Neural crest cell (in vitro differentiated cells): ENCODE measurements at places on chromosomes 1 and 21. TPM values are rescaled to one million over a fixed set of nuclear protein-coding genes. Genes with fewer than 3 reads are reported as not detected.

The RRP15 gene
- total RNA-seq = 34.9 and 35.2 TPM in 2 replicates

DNA sequence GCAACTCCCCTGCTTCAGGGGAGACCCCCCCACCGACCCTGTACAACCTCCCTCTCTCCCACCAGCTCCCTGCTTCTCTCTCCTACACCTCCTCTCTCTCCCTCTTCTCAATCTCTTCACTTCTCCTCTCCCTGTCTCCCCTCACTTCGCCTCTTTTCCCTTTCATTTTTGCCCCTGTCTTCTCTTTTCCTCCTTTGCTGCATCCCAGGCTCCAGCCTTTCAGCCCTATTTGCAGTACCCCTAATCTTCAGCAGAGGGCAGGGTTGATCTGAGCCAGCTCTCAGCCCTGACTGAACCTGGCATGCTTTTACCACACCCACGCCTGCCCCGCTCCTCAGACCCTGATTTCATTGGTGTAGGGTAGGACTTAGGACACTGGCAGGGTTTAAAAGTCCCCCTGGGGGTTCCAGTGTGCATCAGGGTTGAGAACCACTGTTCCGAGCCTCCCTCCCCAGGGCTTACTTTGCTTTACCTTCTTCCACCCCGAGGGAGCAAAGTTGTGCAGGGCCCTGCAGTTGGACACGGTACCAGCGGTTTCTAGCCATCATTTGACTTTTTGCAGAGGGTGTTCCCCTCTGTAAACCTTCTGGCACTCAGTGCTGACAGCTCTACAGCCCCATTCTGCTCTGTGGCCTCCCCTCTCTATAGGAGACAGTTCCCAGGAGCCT lies 67.3 kb upstream of the CNTN2 start:
- no peak overlapping the region for H3K27ac ChIP-seq
- H3K4me3 ChIP-seq = no peak overlapping the region
- no peaks in the 10 kb centered on the region for H3K36me3 ChIP-seq
- H3K27me3 ChIP-seq = peaks cover 14% of the 10 kb centered on the region
- no peaks in the 10 kb centered on the region for H3K4me1 ChIP-seq
- DNase-seq = peak; percentile 83

The FCGR3B gene
- total RNA-seq = not detected in 2 replicates

The SUCO gene
- 48.6 and 49.8 TPM in 2 replicates for total RNA-seq

DNA sequence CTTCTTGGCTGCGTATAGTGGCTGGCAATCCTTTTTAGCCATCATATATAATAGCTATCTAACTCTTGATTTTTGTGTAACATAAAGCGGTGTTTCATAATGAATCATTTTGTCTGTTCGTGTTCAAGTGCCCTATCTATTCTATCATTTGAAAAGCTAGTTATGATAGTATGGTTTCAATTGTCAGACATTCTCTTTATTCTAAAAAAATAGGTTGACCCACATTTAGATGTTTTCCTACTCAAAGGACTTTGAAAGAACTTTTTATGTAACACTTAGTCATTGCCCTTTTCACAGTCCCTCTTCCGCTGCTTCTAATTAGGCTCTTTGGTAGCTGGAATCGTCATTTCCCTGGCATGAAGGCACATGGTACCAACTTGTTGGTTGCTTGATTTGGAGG lies 272.2 kb upstream of the B3GALT2 start:
- H3K36me3 ChIP-seq = no peaks in the 10 kb centered on the region
- no peak overlapping the region for H3K4me3 ChIP-seq
- no peak for DNase-seq
- H3K4me1 ChIP-seq = peaks cover 16% of the 10 kb centered on the region

The RASSF5 gene
- 1.2 and 1.4 TPM in 2 replicates for total RNA-seq

GRCh38 chr1:180188091-180188506 lies 33.4 kb downstream of the QSOX1 start:
- H3K27me3 ChIP-seq = peaks cover 2% of the 10 kb centered on the region
- peak; percentile 69 for DNase-seq
- peaks cover 6% of the 10 kb centered on the region for H3K36me3 ChIP-seq
- H3K4me3 ChIP-seq = no peak overlapping the region
- peaks cover 12% of the 10 kb centered on the region for H3K4me1 ChIP-seq

The PTPRC gene
- not detected in 2 replicates for total RNA-seq

The BRINP2 gene
- 1.3 and 1.4 TPM in 2 replicates for total RNA-seq

DNA sequence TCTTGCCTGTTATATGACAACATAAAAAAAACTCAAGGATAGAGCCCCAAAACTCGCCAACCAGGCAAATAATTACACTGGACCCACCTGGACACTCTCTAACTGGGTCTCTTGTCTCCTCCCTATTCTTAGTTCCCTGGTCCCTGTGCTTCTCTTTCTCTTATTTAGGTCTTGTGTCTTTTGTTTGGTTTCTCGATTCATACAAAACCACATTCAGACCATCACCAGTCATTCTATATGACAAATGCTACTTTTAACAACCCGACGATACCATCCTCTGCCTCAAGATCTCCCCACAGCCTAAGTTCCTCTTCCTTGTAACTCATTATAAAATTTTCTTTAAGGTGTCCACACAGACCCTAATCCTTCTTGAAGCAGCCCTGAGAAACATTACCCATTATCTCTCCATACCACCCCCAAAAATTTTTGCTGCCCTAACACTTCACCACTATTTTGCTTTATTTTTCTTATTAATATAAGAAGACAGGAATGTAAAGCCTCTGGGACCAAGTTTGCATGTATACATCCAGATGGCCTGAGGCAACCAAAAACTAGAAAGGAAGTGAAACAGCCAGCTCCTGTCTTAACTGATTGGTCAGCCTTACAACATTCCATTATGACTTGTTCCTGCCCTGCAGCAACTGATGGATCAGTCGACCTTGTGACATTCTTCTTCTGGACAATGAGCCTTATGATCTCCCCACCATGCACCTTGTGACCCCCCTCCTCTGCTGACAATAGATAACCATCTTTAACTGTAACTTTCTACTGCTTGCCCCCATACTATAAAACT lies 638.2 kb downstream of the AMY1C start:
- H3K4me3 ChIP-seq = no peak overlapping the region
- no peak for DNase-seq
- no peaks in the 10 kb centered on the region for H3K36me3 ChIP-seq
- no peaks in the 10 kb centered on the region for H3K4me1 ChIP-seq

DNA sequence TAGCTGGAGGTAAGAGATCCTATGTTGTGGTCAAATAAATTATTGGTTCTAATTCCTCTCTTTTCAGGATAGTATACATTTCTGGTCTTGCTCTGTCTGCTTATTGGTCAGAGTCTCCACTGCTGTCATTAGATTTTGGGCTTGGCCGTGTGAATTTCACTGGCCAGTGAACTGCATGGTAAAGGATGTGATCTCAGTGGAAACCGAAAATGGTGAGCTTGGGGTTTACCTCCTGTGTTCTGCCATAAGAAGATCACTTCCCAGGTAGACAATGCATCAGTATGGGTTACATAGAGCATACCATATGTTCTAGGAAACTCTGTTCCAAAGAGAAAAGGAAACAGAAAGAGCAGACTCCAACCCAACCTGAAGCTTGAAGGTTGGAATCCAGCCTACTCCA lies 1123.3 kb upstream of the B3GALT2 start:
- H3K27me3 ChIP-seq = no peaks in the 10 kb centered on the region
- H3K4me1 ChIP-seq = no peaks in the 10 kb centered on the region
- no peak for DNase-seq
- H3K36me3 ChIP-seq = no peaks in the 10 kb centered on the region
- no peak overlapping the region for H3K27ac ChIP-seq

DNA sequence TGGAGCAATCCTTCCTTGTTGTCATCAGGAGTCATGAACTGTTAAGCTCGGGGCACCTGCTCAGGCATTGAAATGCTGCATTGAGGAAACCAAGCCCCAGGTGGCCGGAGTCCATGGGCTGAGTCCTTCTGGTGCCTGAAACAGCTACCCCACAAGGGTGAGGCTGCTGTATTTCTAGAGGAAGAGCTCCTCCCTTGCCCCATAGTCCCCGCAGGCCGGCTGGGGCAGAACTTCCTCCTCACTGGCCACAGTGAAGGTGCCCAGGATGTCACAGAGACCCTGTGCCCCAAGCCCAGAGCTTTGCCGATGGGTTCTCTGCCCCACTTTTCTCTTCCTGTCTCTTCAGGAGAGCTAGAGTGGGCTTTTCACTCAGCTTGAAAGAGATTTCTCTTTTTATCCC lies 80.8 kb upstream of the GCLM start:
- H3K27ac ChIP-seq = no peak overlapping the region
- H3K36me3 ChIP-seq = no peaks in the 10 kb centered on the region
- no peak for DNase-seq
- no peak overlapping the region for H3K4me3 ChIP-seq

DNA sequence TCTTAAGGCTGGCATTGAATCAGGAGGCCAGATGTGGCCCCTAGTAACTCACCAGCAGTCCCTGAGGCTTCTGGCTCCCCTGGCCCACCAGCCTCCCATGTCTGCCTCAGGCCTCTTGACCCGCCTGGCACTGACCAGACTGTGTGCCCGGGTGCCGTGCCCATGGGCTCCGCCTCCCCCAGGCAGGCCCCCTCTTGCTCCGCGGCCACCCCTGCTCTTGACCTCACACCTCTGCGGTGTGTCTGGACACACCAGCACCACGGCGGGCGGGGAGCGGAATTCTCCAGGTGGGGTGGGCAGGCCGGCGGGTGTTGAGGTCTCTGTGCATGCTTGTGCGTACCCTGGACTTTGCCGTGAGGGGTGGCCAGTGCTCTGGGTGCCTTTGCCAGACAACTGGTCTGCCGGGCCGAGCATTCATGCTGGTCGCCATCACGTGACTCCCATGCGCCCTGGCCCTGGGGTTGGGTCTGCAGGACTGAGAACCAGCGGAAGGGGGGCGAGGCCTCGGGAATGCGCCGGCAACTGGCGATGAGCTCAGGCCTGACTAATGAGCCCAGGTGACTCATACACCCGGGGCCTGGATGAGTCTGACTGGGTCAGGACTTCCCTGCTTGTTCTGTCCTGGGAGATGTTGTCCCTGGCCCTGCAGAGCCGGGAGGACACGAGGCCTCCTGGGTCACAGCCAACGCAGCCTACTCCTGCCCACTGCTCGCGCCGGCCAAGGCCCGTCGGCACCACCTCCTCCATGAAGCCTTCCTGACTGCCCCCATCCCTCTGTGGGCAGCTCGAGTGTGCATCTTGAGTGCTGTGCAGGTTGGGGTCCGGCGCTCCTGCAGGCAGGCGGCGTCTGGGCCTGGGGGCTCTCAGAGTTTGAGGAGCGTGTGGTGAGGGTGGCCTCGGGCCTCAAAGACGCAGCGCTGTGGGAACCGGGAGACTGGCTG lies 22.6 kb downstream of the COL18A1 start:
- DNase-seq = no peak
- H3K36me3 ChIP-seq = no peaks in the 10 kb centered on the region
- H3K27me3 ChIP-seq = peaks cover 2% of the 10 kb centered on the region

GRCh38 chr1:15820478-15820877 lies 13.0 kb upstream of the UQCRHL start:
- H3K27ac ChIP-seq = no peak overlapping the region
- H3K36me3 ChIP-seq = peaks cover 2% of the 10 kb centered on the region
- H3K27me3 ChIP-seq = no peaks in the 10 kb centered on the region
- no peak for DNase-seq
- H3K4me3 ChIP-seq = no peak overlapping the region

DNA sequence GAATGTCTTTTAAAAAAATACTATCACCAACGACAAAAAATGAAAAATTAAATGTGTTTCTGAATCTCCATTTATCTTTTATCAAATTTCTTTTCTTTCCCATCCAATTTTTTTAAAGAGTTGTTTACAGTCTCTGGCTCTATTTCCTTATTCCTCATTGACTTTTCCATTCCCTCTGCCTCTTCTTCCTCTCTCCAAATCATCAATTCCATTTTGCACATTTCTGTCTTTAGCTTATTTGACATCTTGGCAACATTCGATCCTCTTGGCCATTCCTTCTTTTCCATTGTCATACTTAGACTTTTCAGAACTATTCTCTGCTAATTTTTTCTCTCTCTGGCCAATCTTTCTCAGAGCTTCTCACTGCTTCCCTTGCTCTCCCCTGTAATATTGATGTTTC lies 497.6 kb downstream of the PLPP3 start:
- no peak overlapping the region for H3K27ac ChIP-seq
- no peaks in the 10 kb centered on the region for H3K4me1 ChIP-seq
- no peak for DNase-seq
- no peak overlapping the region for H3K4me3 ChIP-seq

The CHI3L2 gene
- total RNA-seq = not detected in 2 replicates

DNA sequence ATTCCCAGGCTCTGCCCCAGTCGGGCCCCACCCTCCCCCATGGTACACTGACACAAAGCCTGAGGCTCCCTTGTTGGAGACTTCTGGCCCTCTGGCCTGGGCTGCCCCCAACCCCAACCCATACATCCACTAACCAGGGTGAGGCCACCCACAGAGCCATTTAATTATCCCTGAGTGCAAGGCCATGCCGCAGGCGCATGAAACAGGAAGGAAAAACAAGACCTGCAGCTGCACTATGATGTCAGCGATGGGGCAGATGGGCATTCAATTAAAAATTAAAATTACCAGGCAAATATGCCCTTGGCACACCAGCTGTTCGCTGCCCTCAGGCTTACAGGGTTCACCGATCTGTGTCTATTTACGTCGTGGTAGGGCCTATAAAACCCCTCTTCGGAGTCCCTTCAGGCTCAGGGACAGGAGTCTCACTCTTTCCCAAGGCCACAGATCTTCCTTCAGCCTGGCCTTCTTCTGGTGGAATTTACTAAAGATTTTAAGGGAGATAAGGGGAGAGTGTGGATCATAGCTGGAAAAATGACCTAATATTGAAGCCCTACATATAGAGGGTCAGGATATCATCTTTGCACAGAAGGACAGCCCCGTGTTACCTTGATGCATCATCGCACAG lies 29.6 kb upstream of the RGS16 start:
- no peak for DNase-seq
- H3K4me1 ChIP-seq = peaks cover 70% of the 10 kb centered on the region
- H3K4me3 ChIP-seq = no peak overlapping the region
- H3K27ac ChIP-seq = no peak overlapping the region
- no peaks in the 10 kb centered on the region for H3K27me3 ChIP-seq

- peaks cover 2% of the 10 kb centered on the region for H3K36me3 ChIP-seq
- H3K4me1 ChIP-seq = peaks cover 5% of the 10 kb centered on the region
- no peak overlapping the region for H3K4me3 ChIP-seq
- DNase-seq = no peak
- H3K27ac ChIP-seq = no peak overlapping the region
- no peaks in the 10 kb centered on the region for H3K27me3 ChIP-seq
Measured at GRCh38 chr1:84366786-84367185, 31.5 kb upstream of the DNASE2B start.

DNA sequence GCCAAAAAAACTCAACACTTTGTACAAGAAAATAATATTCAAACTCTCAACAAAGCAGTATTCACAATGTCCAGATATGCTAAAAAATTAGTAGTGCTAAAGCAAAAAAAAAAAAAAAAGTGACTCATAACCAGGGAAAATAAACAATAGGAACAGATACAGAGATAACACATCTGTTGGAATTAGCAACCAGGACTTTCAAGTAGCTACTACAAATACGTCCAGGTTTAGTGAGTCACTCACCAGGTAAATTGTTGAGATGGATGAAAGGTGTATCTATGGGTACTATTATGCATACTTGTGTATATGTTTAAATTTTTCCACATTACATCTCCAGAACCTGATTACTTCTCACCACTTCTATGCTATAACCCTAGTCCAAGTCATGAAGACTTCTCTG lies 144.8 kb upstream of the SLC35F3 start:
- H3K36me3 ChIP-seq = no peaks in the 10 kb centered on the region
- no peaks in the 10 kb centered on the region for H3K4me1 ChIP-seq
- no peak for DNase-seq
